GM12892 (cell line): ENCODE measurements at places on chromosomes 11 and 22.

DNA sequence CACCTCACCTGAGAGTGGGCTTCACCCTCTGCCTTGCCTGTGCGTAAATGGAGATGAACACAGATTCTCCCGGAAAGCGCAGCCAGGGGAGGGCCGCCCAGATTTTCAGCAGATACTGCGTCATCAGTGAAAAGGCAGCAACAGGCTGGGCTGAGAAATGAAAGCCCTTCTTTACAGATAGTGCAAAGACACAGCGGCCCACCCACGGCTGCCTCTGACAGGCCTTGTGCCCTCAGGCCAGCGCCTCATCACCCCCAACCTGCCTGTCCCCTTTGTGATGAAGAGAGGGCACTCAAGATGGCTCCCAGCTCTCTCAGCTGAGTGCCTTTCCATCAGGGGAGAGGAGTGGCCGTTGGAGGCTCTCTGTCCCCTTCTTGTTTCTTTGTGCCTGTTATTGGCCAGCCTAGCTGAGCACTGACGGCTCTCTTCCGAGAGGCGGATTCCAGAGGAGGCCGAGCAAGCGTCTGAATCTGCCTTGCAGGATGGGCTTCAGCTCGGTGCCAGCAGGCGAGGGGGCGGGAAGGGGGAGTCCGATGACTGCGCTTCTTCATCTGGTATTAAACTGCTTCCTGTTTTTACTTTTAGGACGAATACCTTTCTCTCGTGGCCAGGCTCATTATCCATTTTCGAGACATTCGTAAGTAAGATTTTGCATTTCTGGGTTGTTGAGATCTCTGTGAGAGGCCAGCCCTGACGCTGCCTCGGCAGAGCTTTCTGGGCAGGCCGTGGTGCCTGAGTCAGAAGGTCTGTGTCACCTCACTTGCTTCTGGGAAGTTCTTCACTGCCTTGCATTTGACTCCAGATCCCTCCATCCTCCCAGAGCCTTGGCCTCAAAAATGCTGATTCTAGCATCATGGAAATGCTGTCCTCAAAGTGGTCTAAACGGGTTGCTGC is 43.7 kb downstream of the MED15 start:
- DNase-seq = no peak

GRCh38 chr11:79066456-79067351 is 374.1 kb downstream of the TENM4 start:
- DNase-seq = no peak

DNA sequence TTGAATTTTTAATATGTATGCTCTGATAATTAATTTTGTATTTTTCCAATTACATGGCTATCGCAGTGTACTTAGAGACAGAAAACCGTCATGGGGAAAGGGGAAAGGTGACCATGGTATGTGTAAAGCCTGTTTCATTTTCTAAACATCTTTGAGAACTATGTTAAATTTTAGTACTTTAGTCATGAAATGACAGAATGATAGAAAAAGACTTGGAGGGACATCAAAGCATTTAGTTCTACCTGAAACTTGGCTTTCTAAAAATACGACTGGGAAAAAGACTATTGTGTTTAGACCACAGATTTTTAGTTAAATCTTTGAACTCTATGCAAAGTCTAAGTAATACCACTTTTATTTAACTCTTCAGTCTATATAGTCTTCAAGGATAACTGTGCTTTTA is 54.1 kb downstream of the MAML2 start:
- DNase-seq = no peak

DNA sequence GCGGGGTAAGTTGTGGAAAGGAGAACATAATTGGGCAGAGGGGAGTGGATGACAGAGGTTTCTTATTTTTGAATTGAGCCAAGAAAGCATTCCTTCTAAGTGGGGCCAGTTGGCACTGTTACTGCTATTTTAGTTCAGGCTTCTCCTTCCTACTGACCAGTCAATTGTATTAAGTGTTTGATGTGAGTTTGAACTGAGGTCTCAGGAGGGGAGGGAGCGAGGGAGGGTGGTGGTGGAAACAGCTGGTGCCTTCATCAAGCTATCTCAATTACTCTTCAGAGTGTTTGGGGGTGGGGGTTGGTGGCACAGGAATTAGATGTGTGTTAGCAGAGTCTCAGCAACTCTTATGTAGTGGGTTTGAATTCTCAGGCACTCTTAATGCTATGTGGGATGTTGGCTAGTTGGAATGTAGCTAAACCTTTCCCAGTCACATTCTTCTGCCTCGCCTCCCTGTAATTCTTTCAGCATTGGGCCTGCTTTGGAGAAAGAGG is 14.5 kb downstream of the CTNND1 start:
- no peak for DNase-seq

DNA sequence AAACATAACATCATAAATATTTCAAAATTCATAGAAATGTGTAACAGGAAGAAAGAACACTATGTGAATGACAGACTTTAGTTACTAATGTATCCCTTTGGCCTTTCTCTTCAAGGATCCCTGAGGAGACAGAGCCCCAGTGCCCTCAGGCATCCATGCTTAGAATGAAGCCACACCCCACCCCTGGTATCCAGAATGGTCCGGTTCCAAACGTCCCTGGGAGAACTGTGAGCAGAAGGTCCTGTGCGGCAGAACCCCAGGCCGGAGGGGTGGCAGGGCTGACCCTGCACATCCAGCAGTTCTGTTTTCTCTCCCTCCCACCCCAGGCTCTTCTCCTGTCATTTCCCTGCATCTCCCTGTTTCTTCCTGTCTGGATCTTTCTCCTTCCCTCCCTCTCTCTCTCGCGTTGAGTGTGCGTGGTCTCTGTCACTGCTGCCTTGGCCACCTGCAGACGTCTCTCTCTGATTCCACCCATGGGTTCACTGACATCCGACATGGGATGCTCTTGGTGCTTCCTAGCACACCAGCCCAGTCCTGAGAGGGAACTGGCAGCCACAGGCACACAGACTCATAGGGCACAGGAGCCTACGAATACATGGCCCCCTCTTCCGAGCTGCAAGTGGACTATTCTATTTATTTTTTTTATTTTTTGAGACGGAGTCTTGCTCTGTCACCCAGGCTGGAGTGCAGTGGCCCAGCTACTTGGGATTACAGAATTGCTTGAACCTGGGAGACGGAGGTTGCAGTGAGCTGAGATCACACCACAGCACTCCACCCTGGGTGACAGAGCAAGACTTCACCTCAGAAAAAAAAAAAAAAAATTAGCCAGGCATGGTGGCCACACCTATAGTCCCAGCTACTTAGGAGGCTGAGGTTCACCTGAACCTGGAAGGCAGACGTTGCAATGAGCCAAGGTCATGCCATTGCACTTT is 5.7 kb downstream of the RFPL1 start:
- DNase-seq = no peak

DNA sequence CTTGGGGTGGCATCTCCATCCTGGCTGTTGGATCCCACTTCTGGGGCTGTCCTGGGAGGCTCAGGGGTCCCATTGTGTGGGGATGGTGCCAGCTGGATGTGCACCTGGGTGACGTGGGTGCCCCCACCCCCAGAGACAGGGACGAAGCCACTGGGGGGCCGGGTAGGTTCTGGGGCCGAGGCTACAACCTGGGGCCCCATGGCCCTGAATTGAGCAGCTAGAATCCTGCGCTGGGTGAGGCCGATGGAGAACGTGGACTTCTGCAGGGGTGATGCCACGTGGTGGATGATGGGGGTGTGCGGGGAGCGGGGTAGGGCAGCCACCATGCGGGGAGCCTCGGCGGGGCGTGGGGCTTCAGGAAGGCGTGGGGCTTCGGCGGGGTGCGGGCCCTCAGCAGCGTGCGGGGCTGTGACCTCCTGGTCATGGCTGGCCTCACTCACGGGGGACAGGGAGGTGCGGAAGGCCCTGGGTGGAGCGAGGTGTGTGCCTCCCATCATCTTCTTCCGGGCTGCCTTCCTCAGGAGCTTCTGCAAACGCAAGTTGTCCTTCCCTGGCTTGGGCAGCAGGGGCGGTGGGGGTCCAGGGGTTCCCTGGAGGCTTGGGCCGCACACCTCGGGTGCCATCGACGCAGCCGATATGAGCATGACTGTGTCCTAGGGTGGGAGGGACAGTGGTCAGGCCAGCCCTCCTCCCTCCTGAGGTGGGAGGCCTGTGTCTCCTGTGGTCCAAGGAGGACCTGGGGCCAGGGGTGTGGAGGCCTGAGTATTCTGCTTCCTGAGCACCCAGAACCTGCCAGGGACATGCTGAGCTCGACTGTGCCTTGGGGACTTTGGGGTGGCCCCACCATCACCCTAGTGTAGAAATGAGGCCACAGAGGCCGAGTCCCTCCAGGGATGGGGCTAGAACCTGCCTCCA is 1.5 kb downstream of the PRR33 start:
- DNase-seq = peak; percentile 31

DNA sequence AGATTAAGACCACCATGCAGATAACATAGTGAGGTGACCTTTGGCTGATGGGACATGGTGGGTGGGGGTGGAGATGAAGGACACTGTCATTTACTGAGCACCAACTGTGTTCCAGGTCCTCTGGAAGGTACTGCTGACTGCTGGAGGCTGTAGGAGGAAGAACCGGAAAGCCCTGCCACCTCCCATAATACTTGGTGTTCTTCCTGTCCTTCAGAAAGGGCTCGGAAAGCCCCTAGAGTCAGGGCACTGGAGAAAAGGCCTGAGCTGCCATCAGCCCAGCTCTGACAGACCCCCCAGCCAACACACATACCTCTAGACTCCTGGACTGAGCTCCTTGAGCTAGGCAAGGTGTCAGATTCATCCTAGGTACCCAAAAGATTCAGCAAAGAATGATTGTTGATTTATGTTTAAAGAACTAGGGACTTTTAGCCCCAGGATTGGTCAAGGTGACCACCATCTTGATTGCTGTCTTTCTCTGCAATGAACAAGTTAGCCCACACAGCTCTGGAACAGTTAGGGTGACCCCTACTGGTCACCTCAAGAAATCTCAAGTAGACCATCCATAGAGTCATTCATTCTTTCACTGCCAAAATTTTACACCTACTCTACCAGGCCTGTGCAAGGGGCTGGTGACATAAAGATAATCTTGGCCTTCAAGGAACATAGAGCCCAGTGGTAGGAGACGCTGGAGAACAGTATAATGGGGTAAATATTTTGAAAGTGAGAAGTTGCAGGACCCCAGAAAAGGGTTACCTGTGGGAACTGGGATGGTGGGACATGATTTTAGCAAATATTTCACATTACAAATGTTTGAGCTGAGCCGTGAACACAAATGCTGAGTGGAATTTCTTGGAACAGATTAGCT is 39.4 kb downstream of the IRAG1 start:
- DNase-seq = no peak

DNA sequence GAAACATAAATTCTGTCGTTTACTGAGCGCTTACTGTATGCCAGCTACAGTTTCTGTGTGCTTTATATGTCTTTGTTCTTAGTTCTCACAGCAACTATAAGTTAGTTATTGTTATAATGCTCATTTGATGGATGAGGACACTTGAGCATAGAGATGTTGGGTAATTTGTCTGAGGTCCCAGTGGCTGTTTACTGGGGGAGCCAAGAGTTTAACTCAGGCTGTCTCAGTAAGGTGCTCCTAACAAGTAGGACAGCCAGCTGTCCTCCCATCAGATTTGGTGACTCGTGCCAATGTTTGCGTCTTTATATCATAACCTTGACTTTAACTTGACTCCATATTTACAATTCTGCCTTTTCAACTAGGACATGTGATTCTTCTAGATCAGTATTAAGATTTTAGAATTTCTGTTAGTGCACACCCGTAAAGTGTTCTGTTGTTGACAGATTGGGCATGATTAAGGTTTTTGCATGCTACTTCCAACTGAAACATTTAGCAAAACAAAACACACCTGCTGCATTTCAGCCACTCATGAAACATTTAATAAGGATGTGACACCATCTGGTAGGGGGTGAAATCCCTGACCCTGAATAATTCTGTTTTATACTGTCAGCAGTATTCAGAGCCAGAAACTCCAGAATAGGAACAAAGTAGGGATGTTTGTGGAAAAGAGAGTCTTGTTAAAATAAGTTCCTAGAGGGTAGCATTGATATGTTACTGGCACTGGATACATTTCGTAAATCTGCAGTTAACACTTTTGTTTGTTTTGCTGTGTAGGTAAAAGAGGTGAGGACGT is 1.9 kb downstream of the REXO2 start:
- DNase-seq = no peak

DNA sequence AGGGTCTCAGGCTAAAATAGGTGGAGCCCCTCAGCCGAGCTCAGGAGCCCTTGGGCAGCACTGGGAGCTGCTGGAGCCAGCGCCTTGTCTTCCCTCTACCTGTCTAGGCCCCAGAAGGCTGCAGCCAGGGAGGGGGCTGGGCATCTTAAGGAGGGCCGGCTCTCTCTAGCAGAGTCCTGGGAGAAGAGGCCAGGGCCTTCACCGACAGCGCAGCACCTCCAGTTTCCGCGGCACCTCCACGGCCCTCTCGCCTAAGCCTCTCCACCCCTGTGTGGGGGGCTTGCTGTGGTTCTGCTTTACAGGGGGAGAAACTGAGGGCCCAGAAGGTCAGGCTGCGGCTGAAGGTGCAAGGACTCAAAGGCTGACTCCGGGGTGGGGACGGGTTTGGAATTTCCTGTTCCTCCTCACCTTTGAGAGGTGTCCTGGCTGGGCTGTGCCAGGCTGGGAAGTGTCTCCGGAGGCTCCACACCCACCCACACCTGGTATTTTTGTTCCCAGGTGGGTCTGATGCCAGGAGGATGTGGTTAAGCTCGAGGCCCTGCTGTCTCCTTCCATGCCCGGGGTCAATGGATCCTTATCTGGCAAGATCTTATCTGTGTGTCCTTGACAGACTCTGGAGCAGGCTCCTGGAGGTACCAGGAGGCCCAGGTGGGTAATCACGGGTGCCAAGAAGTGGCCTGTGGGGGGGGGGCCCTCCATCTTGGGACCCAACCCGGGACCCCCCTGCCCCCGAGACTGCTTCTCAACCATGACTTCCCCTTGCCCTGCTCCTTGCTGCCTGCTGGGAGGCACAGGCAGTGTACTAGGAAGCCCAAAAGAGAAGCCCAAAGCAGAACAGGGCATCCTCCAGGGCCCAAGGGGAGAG is 95.3 kb upstream of the FGF3 start:
- DNase-seq = no peak

- DNase-seq = no peak
Observed at GRCh38 chr11:48036466-48036865, 56.1 kb downstream of the PTPRJ start.

- no peak for DNase-seq
Observed at GRCh38 chr22:25110596-25110845, 89.1 kb upstream of the CRYBB3 start.

DNA sequence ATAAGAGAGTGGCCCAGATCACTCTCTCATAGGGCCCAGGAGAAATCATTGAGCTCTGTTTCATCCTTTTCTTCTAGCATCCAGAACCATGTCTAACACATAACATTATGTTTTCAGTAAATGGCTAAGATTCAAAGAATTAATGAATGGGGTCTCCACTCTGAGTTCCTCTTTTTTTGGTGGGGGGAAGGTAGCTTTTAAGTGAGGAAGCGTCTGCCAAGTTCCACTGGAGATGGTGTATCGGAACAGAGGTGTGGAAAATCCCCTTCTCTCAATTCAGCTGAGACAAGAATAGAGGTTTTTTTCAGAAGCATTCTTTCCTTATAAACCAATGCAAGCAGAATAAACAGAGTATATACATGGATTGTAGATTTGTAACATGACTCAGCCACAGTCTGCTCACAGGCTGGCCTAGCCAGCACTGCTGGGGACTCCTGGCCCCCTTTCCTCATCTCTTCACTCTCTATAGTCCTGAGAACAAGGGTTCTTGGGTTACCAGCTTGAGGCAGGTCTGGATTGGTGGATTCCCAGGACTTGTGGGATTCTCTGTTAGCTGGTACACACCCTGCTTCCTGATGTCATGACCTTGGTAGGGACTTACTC is 97.2 kb downstream of the TRAF6 start:
- DNase-seq = no peak
